Kidney epithelial cell (primary cell): ENCODE measurements at places on chromosomes 3 and 15. TPM values are rescaled to one million over a fixed set of nuclear protein-coding genes. Genes with fewer than 3 reads are reported as not detected.

Gene C3orf22
- total RNA-seq = not detected in 2 replicates

Gene PAQR5
- total RNA-seq = 6.4 and 9.7 TPM in 2 replicates

Gene SLC12A1
- not detected in 2 replicates for total RNA-seq

GRCh38 chr3:9332250-9333030, 30.4 kb upstream of the THUMPD3 start:
- DNase-seq = no peak

Gene NAALADL2
- total RNA-seq = 2.9 and 4.4 TPM in 2 replicates

GRCh38 chr3:134822090-134822489, 27.0 kb downstream of the EPHB1 start:
- DNase-seq = no peak

GRCh38 chr3:56775838-56776555, 25.8 kb downstream of the ARHGEF3 start:
- no peak for DNase-seq

- no peak for DNase-seq
Measured at GRCh38 chr3:132342183-132342582, 25.0 kb downstream of the ACP3 start.

DNA sequence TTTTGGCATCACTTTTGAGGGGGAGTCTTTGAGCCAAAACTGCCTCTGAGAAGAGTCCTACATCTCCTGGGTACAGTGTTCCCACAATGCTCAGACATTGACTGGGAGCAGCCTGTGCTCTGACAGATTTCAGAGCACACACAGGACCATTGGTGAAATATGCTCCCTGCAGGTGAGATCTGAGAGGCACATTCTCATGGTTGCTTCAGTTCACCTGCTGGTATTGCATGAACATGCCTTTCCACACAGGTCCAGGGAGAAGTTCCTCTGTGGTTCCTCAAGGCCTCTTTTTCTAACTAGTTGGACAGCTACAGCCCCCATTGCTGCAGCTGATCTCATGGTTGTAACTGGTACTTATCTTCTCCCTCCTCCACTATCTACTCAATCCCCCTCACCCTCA, 37.0 kb downstream of the FOXL2 start:
- DNase-seq = no peak

- DNase-seq = no peak
Measured at GRCh38 chr3:167306319-167306718, 73.8 kb downstream of the ZBBX start.

DNA sequence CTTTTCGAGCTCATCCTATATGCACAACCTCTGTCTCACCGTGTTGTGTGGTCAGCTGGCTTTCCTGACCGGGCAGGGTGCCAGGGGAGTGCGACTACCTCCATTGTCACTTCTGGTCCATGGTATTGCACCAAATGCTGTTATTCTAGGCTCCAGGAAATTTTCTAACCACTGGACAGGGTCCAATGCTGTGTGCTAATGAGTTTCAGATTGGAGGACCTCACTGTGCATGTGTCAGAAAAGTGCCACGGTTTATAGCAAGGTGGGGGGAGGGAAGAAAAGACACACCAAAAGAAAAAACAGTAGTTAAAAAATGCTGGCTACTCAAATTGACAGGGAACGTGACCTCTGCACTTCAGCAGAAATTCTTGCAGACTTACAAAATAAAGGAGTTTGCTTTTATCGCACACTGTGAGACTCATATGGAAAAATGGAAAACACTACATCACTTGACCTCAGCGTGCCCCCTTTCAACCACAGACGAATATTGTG, 480.1 kb downstream of the FOXP1 start:
- DNase-seq = no peak

Gene CPN2
- not detected in 2 replicates for total RNA-seq

GRCh38 chr3:55330756-55331155, 156.3 kb downstream of the WNT5A start:
- no peak for DNase-seq

DNA sequence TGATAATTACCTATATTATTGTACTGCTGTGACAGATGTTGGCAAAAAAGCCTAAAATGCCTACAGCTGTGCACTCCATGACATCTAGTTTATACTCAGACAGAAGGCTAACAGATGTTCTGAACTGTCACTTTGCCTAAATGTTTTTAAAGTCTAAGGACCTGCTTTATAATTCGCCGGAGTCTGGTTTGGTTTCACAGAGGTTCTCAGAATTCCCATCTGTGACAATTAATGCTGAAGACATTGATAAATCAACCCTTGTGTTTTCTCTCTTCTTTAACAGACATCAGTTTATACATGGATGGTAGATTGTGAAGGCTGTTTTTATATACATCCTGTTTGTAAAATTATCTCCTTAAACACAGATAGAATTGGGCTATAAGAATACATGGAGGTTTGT, 19.8 kb upstream of the SOX2 start:
- DNase-seq = no peak
